Kidney (tissue), 22 donors: ENCODE measurements at places on chromosomes 12 and 14. TPM values are rescaled to one million over a fixed set of nuclear protein-coding genes. Genes with fewer than 3 reads are reported as not detected.

The CCDC177 gene
- polyA plus RNA-seq = not detected

The STRN3 gene
- polyA plus RNA-seq = 10.6 TPM

The SSPN gene
- 3.2 TPM for polyA plus RNA-seq

The ABCD4 gene
- polyA plus RNA-seq = 66.1 TPM

The CLEC4C gene
- not detected for polyA plus RNA-seq

The FAM234B gene
- polyA plus RNA-seq = 9.6 TPM

The P2RX7 gene
- 0.45 TPM for polyA plus RNA-seq

The RFX4 gene
- polyA plus RNA-seq = not detected

The DEPDC4 gene
- 1.1 TPM for polyA plus RNA-seq

The PARP2 gene
- polyA plus RNA-seq = 14.4 TPM

The SLC41A2 gene
- 3.2 TPM for polyA plus RNA-seq

The PRIMA1 gene
- 1.0 TPM for polyA plus RNA-seq

The KERA gene
- polyA plus RNA-seq = not detected

The SDSL gene
- 116 TPM for polyA plus RNA-seq
